ENCODE measurements at places on chromosomes 1 and 21. TPM values are rescaled to one million over a fixed set of nuclear protein-coding genes. Genes with fewer than 3 reads are reported as not detected.

Gene SLC6A9
- 3.0 TPM for total RNA-seq

DNA sequence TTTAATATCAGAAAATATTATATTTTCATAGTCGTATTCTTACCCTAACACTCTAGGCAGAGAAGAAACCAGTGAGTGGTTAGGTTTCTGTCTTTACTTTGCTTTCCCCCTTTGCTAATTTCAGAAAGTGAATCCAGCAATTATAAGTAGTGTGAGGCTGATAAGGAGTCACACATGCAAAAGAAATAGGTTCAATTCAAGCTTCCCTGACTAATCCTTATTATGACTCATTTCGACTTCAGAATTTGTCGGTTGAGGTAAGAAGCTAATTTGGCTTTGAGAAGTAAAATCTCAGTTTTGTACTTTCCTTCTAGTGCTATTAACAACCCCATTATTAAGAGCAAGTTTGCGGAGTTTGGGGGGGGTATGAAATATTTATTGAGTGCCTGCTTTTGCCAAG is 22.4 kb downstream of the ESRRG start:
- DNase-seq, result no peak
- H3K27ac ChIP-seq, result no peak overlapping the region
- H3K4me1 ChIP-seq, result no peaks in the 10 kb centered on the region
- H3K4me3 ChIP-seq, result no peak overlapping the region

DNA sequence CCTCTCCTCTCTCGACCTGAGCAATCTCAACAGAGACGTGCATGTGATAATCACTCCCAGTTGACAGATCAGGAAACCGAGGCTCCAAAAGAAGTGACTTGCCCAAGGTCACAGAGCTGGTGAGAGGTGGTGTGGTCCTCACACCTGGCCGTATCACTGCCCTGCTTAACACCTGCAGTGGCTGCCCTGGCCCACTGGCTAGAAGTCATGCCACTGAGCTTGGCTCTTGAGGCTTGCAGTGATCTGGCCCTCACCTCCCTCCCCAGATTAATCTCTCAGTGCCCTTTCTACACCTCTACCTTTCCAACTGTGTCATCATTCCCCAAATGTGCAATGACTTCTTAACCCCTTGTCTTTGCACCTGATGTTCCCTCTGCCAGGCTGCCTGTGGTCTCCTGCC is 38.8 kb downstream of the CDCP2 start:
- H3K4me3 ChIP-seq, result no peak overlapping the region
- no peaks in the 10 kb centered on the region for H3K27me3 ChIP-seq
- H3K27ac ChIP-seq, result no peak overlapping the region
- H3K4me1 ChIP-seq, result peaks cover 2% of the 10 kb centered on the region
- no peaks in the 10 kb centered on the region for H3K36me3 ChIP-seq
- peak; percentile 17 for DNase-seq

DNA sequence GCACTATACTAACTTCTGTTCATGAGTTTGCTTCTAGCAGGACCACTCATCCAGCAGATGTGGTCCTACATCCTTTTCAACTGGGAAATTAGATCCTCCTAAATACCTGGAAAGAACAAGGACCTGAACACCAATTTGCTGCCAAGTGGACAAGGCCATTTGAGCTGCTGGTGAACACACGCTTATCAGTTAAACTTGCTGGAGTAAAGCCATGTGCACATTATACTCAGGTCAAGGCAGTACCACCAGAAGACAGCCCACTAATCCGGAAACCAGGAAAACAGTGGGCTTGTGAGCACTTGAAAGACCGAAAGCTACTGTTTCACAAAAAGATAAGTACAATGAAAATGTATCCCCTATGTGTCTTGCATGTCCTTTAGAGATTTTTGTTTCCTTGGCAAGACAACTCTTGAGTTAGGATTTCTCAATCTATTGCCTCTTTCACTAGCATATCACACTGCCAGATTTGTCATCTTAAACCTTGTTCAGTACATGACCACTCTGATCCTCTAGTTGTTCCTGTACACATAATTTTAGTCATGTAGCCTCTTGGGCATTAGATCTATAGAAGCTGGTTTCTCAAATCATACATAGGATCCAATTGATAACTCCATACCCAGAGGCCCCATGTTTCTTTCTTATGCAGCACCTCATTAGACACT is 4.5 kb upstream of the REN start:
- H3K4me1 ChIP-seq, result no peaks in the 10 kb centered on the region
- no peak for DNase-seq
- peaks cover 3% of the 10 kb centered on the region for H3K27me3 ChIP-seq
- H3K27ac ChIP-seq, result no peak overlapping the region
- peaks cover 3% of the 10 kb centered on the region for H3K36me3 ChIP-seq
